Lung (tissue), 17 donors: ENCODE measurements at places on chromosomes 7 and 10. TPM values are rescaled to one million over a fixed set of nuclear protein-coding genes. Genes with fewer than 3 reads are reported as not detected.

DNA sequence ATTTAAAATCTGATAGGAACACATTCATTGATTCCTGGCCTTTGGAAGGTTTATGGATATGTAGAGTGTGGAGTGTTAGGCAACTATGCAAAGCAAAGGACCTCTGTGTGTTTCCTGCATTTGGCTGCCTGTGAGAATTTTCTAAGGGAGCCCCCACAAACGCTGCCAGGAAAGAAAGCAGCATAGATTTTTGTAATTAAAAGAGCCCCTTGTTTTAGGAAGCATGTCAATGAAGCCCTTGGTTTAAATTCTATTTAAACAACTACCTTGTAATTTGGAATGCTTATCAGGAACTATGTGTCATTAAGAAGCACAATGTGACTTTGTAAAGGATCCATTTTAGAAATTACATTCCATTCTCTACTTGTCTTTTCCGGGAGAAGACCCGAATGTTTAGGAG lies 742.5 kb downstream of the NXPH1 start:
- DNase-seq: no peak

DNA sequence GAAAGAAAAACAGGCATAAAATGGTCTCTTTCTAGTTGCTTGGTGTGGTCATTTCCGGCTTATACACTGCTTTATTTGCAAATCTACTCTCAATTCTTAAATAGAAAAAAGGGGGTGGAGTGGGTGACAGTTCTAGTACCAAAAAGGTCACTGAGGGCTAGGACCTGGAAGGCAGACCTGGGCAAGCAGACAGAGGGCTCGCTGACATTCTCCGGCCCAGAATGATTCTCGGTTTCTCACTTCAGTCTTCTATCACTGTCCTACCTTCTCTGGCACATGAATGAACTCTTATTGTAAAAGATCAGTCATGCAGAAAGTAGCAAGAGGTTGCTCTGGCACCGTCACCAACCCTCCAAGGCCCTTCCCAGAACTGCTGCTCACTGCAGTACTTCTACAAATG lies 54.0 kb downstream of the MALSU1 start:
- DNase-seq: no peak

GRCh38 chr7:102978284-102978683 lies 65.5 kb downstream of the LRRC17 start:
- no peak for DNase-seq

The MLXIPL gene
- total RNA-seq: 16.1 TPM

The GIMAP5 gene
- total RNA-seq: 27.3 TPM

The BLOC1S2 gene
- total RNA-seq: 44.4 TPM

The STYXL1 gene
- total RNA-seq: 40.3 TPM

The C10orf105 gene
- 0.14 TPM for total RNA-seq
